ENCODE measurements at places on chromosomes 7 and 10.

- DNase-seq: no peak
These were observed 158.1 kb downstream of the AHR start for GRCh38 chr7:17456541-17456940.

DNA sequence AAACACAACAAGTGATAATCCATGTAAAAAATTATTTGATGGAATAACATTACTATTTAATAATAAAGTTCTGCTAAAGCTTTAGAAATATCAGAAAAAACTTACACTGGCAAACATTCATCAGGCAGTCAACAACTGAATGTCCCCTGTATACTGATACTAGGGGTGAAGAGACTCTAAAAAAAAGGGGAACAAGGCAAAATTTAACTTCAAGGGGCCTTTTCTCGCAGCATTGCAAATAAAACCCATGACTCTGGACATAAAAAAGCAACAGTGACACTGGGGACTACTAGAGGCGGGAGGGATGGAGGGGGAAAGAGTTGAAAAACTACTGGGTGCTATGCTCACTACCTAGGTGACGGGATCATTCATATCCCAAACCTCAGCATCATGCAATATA lies 5.8 kb upstream of the IFRD1 start:
- no peak for DNase-seq

DNA sequence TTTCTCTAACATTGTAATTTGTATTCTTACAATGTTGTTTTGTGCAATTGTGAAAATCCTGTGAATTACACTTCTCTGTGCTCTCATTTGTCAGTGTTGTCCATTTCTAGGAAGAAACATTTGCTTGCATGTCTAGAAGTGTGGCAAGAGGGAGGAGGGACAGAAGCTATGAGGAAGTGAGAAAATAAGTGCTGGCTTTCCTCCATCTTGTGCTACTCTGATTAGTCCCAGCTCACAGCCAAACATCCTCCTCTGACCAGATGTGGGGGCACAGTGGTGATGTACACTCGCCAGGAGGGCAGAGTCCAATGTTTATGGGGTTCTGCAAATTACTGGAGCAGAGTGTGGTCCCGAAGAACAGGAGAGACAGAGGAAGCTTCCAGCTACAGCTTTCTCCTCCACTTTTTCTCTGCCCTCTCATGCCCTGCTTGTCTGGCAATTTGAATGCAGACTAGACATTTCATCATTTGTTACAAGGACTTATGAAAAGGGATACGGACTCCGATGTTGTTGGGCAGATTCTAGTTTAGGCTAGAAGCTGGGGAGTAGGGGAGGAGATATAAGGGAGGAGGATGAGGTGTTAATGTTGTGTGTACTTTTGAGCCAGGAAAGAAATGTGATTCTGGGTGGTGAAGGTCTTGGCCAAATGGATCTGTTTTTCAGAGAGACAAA lies 131.0 kb upstream of the C1GALT1 start:
- no peak for DNase-seq

DNA sequence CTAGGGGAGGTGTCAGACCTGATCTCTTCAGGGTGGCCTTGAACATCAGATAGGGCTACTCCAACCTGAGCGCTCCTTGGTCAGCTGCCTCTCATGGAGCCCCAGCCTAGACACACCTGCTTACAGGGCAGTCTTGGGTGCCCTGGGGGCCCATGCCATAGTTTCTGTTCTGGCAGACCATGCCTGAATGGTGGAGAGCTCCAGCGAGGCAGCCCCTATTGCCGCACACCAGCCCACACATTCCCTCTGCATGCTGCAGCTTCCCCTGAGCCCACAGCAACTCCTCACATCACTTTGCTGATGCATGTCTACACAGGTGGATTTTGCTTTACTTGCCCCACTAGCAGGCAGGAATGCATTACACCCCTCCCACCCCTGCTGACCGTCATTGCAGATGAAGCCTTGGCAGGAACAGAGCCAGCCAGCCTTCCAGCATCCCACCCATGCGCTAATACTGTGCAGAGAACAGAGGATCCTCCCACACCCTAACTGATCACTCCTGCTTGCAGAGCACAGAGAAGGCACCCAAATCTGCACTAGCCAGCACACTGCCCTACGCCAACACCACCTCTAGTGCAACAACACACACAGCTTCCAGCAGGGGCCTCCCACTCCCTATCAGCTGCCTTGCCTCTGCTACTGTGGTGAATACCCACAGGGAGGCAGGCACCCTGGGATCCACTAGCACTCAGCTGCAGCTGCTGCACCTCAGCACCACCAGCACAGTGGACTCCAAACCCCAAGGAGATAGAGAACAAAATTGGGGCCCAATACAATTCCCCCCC lies 43.0 kb upstream of the GRM3 start:
- no peak for DNase-seq

GRCh38 chr7:104960741-104961448 lies 53.1 kb upstream of the KMT2E start:
- DNase-seq: no peak

Data from AG08396 (cell line).